ENCODE measurements at places on chromosomes 7 and 10. TPM values are rescaled to one million over a fixed set of nuclear protein-coding genes. Genes with fewer than 3 reads are reported as not detected.

The CFAP43 gene
- 0.05 TPM for polyA plus RNA-seq

DNA sequence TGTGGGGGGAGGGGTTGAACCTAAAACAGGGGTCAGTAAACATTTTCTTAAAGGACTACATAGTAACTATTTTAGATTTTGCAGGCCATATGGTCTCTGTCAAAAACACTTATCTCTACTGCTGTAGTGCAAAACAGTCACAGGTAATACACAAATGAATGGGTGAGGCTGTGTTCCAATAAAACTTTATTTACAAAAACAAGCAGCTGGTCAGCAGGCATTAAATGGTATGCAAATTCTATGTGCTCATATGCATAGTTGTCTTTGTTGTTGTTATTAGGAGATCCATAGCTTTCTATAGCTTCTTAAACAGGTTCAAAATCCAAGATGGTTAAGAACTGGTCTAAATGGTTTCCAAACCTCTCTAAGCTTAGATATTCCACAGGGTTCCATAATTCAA lies 302.6 kb downstream of the RNLS start:
- no peak for DNase-seq

DNA sequence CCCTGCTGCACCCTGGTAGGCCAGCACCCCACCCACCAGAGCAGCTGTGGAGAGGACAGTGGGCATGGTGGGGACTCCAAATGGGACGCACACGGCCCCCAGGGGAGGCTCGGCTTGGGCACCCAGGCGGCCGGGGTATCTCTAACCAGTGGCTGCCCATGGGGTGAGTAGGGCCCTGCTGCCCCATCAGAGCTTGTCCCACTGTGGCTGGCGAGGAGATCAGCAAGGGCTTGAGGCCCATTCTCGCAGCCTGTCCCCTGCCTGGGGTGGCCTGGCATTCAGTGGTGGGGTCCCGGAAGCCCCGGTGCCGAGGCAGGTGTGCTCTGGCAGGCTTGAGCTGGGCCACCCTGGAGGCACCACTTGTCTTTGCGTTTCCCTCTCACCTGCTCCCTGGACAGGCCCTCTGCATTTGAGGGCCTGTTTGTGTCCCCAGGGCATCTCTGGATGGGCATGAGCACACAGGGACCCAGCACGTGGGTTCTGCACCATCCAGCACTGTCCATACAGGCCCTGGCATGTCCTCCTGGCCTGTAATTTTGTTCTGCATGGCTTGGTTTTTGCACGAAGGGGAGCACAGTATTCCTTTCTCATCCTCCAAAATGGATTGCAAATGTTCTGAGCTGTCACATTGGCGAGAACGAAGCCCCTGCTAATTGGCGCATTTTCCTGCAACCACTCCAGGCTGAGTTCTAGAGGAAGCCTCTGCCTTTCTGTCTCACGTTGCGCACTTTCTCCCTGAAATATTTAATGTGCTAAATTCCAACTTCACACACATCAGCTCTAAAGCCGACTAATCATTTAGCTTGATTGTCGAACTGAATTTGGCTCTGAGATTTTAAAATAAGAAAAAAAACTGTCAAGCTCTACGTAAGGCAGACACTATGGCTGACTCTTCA lies 27.2 kb downstream of the PWWP2B start:
- no peak for DNase-seq

The GATAD1 gene
- polyA plus RNA-seq: 27.0 TPM

Data from BJ (cell line).